ENCODE measurements at places on chromosomes 16 and 17.

- no peak for DNase-seq
Measured at GRCh38 chr17:73410586-73411312, 98.9 kb upstream of the CDC42EP4 start.

GRCh38 chr16:86528061-86528929, 18.0 kb downstream of the FOXF1 start:
- no peak for DNase-seq

GRCh38 chr17:77666881-77667395, 291.6 kb upstream of the TNRC6C start:
- no peak for DNase-seq

DNA sequence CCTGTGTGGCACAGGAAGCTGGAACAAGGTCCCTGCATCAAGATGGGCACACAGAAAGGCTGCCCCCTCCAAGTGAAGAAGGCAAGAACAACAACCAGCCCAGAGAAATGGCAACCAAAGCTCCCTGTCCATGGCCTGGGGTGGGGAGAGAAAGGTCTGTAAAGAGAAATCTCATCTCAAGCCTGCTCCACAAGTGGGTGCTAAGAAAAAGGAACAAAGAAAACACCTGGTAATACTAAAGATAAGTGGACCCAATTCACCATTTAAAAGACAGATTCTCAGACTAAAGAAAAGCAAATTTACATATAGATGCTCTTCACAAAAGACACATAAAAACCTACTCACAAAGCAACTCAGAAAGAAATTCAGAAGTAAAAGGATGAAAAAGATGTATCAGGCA, 107.4 kb downstream of the PARN start:
- DNase-seq: no peak

All from NCI-H1417 treated with DMSO at 0.1 percent for 48 hours (cell line).